Myocyte (in vitro differentiated cells): ENCODE measurements at places on chromosomes 6 and 20. TPM values are rescaled to one million over a fixed set of nuclear protein-coding genes. Genes with fewer than 3 reads are reported as not detected.

TNXB gene
- 0.16 and 0.36 TPM in 2 replicates for total RNA-seq

TREML2 gene
- total RNA-seq = not detected in 2 replicates

EMILIN3 gene
- not detected in 2 replicates for total RNA-seq

HRH3 gene
- total RNA-seq = 0.08 TPM in 1 of 2 replicates, not detected in the other

DNA sequence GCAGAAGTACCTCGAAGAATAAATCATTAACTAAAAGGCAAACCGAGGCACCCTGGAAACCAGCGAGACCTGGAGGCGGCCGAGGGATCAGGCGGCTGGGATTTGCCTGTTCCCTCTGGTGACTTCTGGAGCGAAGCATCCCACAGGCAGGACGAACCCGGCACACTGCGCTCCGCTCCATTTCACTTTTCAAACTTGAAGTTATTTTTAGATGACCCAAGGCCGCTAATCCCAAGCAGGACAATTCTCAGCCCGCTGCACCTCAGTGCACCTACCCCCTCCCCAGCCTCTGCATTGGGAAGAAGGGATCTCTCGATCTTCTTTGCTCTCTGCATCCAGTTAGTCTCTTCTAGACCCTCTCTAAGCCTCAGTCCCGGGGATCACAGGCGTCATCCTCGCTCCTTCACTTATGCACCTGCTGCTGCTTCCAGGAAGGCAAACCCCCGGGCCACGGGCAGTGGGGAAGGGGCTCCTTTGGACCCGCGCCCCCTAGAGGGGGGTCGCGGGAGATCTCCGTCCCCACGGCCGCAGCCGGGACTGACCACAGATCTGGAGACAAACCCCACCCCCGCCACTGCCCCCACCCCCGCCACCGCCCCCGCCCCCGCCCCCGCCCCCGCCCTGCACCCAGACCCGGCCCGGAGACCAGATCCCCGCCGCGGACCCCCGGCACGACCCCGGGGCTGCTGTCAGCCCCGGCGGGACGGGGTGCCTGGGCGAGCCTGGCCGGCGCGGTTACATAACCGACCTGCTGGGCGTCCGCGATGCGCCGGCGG, 636 bp downstream of the RCAN2 start:
- peak; percentile 6 for DNase-seq

GRCh38 chr6:123117145-123117908, 121.3 kb downstream of the CLVS2 start:
- no peak for DNase-seq

DNA sequence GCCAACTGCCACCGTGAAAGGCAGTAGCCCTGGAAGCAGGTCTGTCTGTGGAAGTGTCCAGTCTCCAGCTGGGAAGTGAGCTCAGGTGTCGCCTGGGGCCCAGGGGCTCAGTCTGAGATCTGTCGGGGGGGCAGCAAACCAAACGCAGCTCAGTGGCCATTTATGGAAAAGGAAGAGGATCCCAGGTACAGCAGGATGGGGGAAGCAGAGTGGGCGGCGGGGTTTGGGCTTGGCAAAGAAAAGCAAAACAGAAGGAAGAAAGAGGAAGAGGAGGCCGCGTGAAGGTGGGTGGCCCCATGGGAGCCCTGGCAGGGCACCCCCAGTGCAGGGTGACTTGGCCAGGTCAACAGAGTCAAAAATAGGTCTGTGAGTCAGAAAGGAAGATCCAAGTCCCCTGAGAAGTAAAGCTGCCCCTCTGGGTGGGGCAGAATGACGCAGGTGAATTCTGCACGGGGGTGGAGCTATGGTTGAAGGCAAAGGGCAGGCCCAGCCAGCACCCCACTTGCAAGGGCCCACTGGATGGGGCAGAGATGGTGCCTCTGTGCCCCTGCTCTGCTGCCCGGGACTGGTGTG, 5.3 kb downstream of the PXDC1 start:
- no peak for DNase-seq

DNA sequence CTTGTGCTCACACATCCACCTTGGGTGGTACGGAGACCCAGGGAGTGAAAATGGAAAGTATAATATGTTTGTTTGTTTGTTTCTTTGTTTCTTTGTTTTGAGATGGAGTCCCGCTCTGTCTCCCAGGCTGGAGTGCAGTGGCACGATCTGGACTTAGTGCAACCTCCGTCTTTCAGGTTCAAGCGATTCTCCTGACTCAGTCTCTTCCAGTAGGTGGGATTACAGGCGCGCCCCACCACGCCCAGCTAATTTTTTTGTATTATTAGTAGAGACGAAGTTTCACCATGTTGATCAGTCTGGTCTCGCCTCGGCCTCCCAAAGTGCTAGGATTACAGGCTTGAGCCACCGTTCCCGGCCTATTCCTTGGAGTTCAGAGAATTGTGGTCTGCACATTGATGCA, 115.4 kb downstream of the TRIM27 start:
- DNase-seq = no peak

DNA sequence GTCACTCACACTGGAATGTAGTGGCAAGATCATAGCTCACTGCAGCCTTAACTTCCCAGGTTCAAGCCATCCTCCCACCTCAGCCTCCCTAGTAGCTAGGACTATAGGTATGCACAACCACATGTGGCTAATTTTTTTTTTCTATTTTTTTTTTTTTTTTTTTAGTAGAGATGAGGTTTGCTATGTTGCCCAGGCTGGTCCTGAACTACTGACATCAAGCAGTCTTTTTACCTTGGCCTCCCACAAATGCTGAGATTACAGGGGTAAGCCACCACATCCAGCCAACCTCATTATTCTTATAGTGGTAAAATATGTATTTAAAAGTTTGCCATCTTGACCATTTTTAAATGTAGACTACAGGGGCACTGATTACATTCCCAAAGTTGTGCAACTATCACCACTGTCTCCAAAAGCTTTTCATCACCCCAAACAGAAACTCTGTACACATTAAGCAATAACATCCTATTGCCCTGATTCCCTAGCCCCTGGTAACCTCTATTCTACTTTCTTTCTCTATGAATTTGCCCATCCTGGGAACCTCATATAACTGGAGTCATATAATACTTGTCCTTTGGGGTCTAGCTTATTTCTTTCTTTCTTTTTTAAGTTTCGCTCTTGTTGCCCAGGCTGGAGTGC, 268.0 kb upstream of the JARID2 start:
- no peak for DNase-seq

GRCh38 chr6:15504581-15505350, 158.1 kb downstream of the DTNBP1 start:
- peak; percentile 99 for DNase-seq

GRCh38 chr6:19632786-19633185, 204.4 kb upstream of the ID4 start:
- DNase-seq = no peak

GRCh38 chr6:108781419-108782100, 66.7 kb upstream of the ARMC2 start:
- DNase-seq = no peak

- DNase-seq = peak; percentile 2
Measured at GRCh38 chr6:68572525-68572924, 62.6 kb upstream of the ADGRB3 start.

- DNase-seq = no peak
Measured at GRCh38 chr20:40232273-40232672, 456.8 kb downstream of the MAFB start.

- no peak for DNase-seq
Measured at GRCh38 chr20:25220810-25221591, 25.5 kb downstream of the ENTPD6 start.

GRCh38 chr6:106098383-106099234, 12.5 kb downstream of the PRDM1 start:
- no peak for DNase-seq
